ENCODE measurements at places on chromosomes 2 and 18.

- DNase-seq = no peak
Measured at GRCh38 chr2:232490221-232491138, 2.8 kb upstream of the ECEL1 start.

DNA sequence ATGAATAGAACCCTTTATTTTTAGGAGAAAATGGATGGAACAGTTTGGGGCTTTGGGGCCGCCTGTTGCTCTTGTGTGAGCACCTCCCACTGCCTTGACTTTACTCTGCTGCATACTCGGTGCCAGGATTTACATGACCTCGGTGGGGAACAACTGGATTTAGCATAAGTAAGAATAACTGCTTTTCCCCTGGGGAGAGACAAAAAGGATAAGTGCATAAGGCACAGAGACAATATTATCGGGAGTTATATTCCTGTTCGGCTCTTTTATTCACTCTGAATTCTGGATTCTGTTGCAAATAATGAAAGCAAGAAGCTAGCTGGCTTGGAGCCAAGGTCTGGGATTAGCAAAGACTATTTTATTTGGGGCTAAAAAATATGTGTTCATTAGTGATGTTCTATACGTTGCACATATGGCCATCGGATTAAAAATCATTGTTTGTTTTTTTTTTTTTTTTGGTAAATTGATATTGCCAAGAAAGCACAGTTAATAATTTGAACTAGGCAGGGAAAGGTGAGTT is 69.8 kb downstream of the CYBRD1 start:
- DNase-seq = no peak

GRCh38 chr2:37851828-37852584 is 73.1 kb upstream of the RMDN2 start:
- DNase-seq = no peak

DNA sequence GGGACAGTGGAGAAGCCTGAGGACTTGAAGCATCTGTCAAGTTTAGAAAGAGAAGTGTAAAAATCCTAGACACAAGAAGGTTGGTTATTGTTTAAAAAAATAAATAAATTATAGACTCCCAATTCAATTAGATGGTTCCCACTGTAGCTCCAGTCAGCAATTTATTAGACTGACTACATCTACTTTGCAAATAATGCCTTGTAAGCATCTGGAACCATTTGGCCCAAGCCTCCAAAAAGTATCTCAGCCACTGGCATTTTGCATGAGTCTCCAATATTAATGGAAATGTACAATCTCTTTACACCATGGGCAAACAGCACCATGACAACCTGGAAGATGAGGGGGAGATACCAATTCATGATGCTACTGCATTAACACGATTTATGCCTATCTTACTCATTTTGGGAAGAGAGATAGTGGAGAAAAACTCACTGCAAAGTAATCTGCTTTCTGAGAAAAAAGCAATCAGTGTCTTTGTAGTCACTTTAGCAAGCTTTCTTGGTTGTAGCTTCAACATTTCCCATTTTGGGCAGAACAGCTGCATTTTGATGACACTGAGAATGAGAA is 2.8 kb downstream of the NYAP2 start:
- DNase-seq = no peak
